ENCODE measurements at places on chromosomes 6 and 20.
A peak's percentile ranks its signal among the peaks of the same experiment; 100 is the strongest.

GRCh38 chr6:22024973-22025467 lies 271.8 kb downstream of the PRL start:
- peak; percentile 31 for DNase-seq

DNA sequence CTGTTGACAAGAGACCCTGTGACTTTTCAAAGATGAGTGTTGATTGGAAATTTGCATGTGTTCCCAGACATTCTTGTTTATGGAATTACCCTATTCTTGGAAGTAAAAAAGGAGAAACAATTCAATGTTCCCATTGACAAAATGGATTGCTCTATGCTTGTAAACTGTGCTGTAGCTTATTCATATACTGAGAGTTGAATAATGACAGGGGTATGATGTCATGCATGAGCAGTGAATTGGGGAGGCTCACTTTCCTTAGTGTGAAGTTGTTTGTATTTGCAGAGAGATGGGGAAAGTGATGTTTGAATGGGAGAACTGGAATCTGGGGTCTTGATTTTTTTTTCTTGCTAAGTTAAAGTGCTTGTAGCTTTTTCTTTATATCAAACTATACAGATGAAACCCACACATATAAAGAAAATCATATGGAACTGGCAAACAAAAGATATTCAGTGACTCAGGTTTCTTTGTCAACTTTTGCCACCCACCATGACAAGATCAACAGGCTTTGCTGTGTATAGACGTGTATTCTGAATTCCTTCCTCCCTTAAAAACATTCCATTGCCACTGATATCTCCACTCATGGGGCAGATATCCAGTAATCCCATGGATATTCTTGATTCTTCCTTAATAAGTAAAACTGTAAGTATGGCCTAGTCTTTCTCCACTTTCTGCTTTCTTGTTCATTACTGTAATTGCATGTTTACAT lies 97.8 kb upstream of the JAG1 start:
- no peak for DNase-seq

DNA sequence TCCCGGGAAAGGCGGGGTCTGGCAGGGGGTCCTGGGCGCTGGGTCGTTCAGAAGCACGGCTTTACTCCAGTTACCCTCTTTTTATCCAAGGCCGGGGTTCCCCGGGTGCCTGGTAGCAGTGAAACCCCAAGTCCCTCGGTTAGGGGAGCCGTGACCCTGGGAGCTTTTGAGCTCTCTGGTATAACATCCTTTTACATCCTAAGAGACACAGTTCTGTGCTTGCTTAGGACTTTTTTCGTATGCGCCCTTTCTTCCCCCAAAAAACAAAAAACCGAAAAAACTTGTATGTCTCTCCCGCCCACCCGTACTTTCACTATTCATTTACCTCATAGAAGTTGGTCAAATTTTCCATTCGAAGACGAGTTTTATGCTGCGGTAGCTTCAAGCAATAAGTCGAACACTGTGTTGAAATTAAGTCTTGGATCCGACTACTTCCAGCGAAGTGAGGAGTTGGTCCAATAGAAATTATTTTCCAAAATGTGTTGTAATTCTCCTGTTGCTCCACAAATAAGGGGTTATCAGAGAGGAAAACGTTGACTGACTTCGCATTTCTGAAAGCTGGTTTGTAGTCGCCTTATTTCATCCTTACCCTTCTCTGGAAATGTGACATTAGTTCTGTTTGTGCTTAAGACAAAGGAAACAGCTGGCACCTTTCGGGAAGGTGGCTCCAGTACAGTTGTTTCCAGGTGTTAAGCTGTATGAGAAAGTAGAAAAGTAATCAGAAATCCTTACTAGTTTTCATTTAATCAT lies 816 bp upstream of the MAN1A1 start:
- peak; percentile 57 for DNase-seq

DNA sequence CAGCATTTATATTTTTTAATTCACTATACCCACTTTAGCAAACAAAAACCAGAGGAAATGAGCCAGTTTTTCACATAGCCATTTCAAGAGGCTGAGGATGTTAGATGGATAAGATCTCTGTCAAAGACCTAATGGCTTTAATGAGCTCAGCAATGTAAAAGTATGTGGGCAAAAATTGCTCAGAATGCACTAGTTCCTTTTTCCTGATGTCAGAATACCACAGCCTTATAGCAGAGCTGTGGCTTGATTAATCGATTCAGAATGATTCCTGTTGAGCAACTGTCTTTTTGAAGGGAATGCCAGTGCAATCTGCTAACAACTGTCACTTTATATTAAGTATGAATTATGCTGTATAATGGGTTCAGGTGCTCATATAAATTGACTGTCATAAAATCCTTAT lies 100.6 kb upstream of the HIVEP1 start:
- DNase-seq, result peak; percentile 39

DNA sequence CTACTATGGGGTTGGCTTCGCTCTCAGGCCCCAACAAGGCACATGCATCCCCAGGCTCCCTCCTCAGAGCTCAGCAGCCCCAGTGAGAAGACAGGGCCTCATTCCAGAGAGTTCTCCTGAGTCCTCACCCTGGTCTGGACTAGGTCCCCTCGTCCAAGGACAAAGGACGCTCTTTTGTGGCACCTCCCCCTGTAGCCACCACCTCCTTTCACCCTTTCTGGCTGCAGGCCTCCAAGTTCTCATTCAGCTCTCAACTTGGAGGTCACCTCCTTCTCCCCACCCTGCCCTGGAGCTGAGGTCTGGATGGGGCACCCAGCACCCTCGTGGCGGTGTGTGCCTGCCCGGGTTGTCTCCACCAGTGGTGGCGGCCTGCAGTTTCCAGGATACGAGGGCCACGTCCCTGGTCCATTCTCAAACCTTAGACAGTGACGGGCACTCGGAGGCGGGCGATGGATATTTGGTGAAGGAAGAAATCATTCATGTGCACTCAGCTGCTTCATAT lies 2.5 kb downstream of the UNC93A start:
- no peak for DNase-seq

- no peak for DNase-seq
Measured at GRCh38 chr6:75244063-75244584, 523 bp upstream of the COX7A2 start.

- peak; percentile 28 for DNase-seq
Measured at GRCh38 chr20:58890518-58891085, 38.1 kb downstream of the GNAS start.

- peak; percentile 76 for DNase-seq
Measured at GRCh38 chr20:24027229-24027628, 38.6 kb upstream of the GGTLC1 start.

DNA sequence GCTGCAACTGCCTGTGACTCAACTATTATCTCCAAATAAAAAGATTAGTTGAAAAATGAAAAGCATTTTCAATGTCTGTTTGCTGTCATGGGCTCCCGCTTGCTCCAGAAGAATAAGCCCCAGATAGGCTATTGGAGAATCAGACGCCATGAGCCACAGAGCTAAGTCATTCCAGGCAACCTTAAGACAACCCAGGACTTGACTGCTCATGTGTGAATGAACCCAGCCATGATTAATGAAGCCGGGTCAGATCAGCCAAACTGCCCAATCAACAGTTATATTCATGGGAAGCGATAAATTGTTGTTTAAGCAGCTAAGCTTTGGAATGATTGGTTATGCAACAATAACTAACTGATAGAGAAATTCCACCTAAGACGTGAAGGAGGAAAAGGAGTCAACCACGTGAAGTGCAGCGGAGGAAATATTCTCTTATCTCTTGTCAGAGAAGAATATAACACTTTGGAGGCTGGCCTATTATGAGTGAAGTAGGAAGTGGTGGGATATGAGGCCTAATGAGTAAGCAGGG lies 64.2 kb downstream of the DOK5 start:
- no peak for DNase-seq

DNA sequence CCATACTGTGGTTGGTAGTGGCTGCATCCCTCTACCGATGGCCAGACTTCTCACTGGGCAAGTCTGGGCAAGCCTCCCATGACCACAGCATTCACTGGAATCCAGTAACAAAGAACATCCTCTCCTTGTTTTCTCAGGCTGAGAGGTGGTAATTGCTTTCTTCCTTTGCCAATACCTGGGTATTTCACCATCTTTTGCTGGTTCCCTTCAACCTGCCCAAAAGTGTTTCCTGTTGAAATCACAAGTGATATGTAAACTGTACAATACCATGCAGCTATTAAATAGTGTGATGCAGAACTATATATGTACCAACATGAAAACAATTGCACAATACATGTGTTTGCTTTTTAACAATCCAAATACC lies at the start of gene PTCHD4:
Gene PTCHD4, minus strand, starts transcription at position 55 of the 364 bp plus-strand sequence. CDS start 42,240 bp downstream, outside the sequence.
- DNase-seq, result no peak

DNA sequence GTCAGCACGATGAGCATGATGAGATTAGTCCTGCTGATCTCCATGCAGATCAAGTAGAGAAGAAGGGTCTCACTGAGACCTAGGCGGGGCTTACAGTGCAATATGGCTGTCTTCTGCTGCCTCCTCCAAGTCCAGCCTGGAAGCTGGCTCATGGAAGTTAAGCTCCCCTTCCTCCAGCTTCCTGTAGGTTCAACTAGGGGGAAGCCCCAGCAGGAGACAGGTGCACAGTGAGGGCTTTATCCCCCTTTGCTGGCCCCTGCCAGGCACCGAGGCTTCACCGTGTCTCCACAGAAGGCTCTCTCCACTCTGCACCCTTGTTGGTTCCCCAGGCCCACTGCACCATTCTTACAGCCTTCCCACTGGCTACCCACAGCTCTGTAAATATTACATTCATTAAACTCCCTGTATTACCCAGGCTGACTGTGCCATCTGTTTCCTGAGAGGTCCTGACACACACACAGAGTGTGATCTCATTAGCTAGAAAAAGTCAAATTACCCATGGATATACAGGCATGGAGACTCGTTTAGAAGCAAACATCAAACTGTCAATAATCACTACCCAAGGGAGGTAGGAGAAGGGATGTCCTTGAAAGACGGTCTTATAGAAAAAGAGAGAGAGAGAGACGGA lies 90.4 kb downstream of the SLC2A10 start:
- DNase-seq, result no peak

DNA sequence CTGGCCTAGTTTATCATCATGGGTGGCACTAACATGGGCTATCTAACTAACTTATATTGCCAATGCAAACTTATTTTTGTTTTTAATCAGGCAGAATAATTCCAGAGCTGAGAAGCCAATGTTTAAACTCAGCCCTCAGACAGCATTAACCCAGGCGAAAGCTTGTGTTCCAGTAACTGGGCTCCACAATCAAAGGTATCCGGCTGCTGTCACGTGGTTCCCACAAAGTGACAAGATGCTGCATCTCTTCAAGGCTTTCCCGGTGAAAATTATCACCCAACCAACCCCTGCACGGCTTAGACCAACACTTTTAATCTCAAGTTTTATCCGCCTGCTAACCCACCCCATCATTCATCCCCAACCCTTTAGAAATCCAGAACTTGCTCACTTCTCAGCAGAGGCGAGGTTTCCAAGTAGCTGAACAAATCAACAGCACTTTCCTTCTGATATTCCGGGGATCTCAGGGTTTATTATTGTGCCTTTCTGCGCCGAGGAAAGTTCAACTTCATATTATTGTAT lies 885 bp downstream of the MTCL3 start:
- no peak for DNase-seq

DNA sequence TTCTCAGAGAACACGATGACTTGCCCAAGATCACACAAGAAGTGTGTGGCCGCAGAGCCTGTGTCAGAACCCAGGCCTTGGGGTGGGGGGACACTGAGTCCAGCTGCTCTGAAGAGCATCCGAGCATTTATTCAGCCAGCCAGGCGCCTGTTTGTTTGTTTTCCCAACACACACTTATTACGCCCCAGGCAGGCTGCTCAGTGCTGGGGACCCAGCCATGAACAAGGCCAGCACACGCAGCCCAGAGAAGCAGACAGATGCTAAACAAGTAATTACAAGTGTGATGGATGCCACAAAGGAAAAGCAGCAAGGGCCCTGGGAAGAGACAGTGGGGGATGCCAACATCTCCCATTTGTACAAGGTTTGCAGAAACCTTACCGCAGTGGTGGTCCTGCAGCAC lies 19.4 kb upstream of the SIRPA start:
- DNase-seq, result no peak

- no peak for DNase-seq
Measured at GRCh38 chr20:22503577-22503976, 80.8 kb downstream of the FOXA2 start.

DNA sequence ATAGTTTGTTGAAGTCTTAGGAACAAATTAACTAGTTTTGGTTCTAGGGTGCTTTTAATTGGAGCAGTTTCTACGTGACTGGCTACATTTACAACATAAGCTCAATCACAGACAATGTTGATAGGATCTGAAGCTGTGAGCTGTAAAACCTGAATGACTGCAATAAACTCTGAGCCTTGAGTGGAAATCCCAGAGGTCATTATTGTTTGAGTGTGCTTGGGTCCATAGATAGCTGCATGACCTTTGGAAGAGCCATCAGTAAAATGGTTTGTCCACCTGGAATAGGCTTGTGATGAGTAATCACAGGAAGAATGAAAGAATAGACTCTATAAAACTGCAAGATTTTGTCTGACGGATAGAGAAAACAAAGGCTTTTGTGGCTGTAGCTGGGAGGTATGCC lies 26.7 kb downstream of the HLA-DRB1 start:
- DNase-seq, result no peak

DNA sequence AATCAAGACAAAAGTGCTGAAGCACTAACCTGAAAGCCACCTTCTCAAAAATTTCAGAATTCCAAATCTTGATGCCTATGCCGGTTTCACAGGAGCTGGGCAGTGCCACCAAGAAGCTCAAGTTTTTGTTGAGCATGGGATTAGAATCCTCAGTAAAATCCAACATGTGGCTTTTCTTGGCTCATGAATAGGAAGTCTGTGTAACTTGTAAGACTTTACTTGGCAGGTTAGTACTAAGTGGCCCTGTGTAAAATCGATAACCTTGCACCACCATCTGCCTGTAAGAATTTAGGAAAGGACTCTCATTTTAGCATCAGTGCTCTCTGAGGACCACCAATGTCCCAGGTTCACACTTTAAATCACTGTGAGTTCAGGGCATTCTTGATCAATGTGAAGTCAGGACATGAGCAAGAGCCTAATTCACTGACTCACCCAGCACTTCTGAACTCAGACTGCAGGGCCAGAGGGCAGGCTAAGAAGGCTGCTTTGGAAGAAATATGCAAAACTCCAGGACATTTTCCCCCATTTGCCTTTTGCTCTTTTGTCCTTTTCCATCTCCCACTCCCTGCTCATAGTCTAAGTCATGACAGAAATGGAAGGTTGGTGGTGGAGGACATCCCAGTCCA lies 113.2 kb downstream of the EDN1 start:
- DNase-seq, result no peak

GRCh38 chr6:71124340-71124739 lies 164.3 kb upstream of the OGFRL1 start:
- no peak for DNase-seq

GRCh38 chr20:51189814-51190782 lies 167.2 kb upstream of the KCNG1 start:
- no peak for DNase-seq
